ENCODE measurements at places on chromosomes 1 and 21.

GRCh38 chr21:37509802-37510393 is 143.3 kb downstream of the DYRK1A start:
- DNase-seq = no peak

DNA sequence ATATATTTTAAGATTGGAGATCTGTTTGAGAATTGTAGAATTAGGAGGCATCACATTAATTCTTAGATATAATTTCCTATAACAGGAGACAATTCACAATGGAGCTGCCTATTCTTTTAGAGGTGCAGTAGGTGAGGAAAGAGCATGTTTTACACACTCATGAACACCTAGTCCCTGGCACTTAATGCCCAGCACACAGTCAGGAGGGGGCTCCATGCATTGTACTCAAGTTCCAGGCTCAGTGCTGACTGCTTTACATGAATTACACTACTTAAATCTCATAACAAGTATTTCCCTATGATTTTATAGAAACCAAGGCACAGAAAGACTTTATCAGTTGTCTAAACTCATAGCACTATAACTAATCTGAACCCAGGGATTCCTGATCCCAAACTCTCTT is 360 bp upstream of the GBP3 start:
- no peak for DNase-seq

DNA sequence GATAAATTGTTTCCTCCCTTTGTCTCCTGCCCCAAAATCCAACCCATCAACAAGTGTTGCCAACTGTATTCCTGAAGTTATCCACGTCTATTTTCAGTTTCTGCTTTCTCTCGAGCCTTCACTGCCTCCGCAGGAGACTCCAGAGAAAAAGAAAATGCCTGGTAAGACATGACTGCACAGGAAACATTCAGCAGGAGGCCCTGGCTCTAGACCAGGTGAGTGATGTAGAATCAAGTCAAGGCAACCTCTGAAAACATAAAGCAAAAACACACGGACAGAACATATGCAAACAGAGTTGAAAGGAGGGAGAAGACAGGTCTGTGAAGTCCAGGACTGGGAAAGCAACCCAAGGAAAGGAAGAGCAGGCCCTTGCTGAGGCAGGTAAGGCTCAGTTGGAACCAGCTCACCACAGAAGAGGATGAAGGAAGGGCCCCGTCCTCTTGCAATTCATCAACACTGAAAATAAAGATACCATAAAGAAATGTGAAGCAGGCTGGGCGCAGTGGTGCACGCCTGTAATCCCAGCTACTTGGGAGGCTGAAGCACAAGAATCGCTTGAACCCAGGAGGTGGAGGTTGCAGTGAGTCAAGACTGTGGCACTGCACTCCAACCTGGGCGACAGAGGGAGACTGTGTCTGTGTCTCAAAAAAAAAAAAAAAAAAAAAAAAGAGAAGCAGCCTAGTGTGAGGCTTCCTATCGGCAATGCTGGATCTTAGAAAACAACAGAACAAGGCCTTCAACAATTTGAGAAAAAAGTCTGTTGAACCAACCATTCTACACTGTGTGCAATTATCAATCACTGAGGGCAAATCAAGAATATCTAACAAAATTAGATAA is 8.8 kb downstream of the NOL9 start:
- no peak for DNase-seq

DNA sequence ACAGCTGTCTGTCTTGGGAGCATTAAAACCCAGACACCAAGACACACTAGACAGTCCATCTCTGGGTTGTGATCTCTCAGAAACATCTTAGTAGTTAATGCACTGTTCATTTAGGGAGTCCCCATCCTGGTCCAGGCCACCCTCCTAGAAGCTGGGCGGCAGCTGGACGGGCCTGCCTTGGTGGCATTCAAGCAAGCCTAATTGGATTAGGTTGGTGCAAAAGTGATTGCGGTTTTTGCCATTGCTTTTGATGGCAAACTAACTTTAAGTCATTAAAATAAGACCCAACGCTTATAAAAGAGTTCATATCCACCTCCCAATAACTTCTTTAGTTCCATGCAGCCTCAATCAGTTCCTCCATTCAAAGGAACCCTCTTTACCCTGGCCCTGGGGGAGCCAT is 21.7 kb downstream of the ATP5PO start:
- no peak for DNase-seq

DNA sequence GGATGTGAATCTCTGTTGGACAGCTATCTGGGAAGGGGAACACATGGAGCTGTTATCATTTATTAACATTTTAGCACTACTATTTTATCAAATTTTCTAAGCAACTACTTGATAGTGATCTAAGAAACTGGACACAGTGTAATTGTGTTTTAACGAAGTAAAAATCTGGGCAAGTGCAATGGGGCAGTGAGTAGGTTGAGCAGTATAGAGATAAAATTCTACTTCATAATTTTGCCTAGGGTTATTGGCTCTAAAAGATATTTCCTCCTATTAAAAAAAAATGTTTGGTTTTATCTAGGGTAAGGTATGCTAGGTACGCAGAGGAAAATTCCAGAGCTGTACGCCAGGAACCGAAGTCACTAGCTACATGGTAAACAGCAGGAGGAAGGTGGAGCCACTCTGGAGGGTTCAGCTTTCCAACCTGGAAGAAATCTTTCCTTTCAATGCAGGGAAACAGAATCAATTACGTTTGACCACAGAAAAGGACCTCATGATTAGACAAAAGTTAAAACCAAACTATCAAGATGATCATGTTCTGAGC is 43.3 kb downstream of the BCAR3 start:
- no peak for DNase-seq

- DNase-seq = no peak
These were observed 37.5 kb upstream of the KCTD3 start for GRCh38 chr1:215529571-215529970.

- DNase-seq = no peak
These were observed 650.8 kb downstream of the PLPP3 start for GRCh38 chr1:55928576-55928975.

GRCh38 chr1:15124362-15125100 is 29.0 kb upstream of the TMEM51 start:
- DNase-seq = no peak

GRCh38 chr1:22886211-22886610 is 86.5 kb downstream of the LACTBL1 start:
- no peak for DNase-seq

DNA sequence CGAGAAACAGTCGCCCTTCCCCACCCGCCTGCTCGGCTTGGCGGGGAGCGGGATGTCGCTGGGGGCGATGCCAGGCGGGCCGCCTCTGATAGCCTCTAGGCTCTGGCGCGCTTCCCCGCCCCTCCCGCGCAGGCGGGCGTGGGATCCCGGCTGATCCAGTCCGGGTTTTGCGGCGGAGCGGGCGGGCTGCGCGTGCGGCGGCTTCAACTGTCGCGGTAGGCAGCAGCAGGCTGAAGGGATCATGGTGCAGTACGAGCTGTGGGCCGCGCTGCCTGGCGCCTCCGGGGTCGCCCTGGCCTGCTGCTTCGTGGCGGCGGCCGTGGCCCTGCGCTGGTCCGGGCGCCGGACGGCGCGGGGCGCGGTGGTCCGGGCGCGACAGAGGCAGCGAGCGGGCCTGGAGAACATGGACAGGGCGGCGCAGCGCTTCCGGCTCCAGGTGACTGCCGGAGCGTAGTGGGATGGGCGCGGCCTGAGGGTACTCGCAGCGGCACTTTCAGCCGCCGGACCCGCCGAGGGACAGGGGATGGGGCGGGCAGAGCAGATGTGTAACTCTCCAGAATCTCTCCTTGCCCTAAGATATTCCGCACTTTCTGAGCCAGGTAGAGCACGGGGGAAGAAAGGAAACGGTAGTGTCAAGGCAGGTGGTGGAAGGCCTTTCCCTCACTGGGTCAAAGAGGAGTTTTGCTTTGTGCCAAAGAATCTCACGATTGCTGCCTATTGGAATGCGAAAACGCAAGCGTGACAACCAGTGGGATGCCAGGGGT is at the start of gene FAAH:
Gene FAAH (plus strand): TSS at position 210 of the 764 bp plus-strand sequence. CDS start 32 bp downstream, at position 242.
- peak; percentile 51 for DNase-seq

GRCh38 chr1:43205671-43206070 is 33.5 kb downstream of the CFAP57 start:
- DNase-seq = no peak

DNA sequence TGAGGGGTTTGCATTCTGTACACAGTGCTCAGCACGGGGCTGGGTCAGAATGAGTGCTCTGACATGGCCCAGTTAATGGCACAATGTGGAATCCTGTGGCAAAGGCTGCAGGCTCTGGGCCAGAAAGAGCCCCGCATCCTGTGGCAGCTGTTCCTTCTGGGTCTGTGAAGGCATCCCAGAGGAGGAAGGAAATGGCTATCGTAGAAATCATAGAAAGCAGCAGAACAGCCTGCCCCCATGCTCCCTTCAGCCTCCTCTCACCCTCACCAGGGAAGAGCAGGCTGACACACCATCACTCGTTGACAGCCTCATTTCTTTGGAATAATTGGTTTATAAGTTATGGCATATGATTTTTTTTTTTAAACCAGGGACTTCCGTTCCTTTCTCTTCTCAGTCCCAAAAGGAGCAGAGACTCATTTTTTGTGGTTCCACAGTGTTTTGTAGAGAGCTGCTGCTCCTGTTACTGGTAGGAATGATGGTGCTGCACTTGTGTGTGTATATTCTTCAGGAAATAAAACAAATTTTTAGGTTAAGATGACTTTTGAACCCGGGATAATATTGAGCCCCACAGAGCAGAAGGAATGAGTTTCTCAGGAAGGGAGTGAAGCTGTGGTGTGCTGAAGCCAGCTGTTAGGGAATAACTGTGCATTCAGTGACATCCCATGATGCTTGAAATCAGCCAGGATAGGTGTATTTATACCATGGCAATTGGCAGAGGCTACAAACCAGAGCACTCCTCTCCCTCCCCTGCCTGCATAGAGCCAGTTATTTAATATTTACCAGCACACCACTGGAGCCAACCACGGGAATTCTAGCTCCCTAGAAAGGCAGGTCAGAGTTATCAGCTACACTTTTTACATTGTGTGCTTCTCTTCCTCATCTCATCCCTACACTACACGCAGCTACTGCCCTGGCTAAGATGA is 32.0 kb downstream of the PLXNA2 start:
- no peak for DNase-seq

DNA sequence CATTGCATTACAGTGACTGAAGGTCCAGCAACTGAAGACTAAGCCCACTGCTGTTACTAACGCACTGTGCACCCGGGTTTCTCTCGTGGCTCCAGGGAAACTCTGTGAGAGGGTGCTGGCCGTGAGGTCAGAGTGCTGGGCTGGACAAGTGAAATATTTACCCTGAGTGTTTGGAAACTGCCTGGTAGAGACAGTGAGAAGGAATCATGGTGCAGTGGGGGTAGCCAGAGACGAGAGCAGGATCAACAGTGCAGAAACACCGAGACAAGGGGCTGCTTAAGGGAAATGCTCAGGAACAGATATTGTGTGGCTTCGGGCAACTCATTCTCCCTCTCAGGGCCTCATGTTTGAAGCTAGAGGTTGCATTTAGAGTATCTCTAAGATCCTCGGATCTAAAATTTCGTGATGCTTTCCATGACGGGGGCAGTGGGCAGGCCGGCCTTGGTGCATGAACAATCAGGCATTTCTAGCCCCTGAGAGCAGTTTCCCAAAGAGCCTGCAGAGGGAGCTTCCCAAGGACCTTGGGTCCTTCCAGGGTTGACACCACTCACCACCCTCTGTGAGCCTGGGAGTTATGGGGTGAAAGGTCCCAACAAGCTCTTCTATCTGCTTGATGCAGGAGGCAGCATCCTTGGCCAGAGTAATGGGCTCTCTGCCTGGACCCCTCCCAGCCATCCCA is 9.7 kb downstream of the CD2 start:
- peak; percentile 81 for DNase-seq

DNA sequence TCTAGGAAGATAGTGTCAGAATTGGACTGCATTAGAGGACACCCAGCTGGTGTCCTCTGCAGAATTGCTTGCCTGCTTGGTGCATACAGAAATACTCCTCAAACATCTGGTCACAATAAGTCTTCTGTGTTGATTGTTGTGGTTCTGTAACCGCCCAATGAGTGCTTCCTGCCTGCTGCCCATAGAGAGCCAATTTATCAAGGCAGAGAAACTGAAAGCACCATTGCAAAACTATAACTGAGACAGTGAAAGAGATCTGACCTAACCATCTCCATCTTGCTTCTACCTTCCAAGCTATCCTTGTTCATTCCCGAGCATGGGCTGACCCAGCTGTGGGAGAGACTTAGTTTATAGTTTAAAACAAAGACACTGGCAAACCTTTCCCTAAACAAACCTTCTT is 462.4 kb upstream of the RGS18 start:
- no peak for DNase-seq

GRCh38 chr1:8712413-8713231 is 104.8 kb downstream of the RERE start:
- DNase-seq = no peak

GRCh38 chr1:20322081-20322824 is 31.6 kb downstream of the VWA5B1 start:
- DNase-seq = peak; percentile 30

DNA sequence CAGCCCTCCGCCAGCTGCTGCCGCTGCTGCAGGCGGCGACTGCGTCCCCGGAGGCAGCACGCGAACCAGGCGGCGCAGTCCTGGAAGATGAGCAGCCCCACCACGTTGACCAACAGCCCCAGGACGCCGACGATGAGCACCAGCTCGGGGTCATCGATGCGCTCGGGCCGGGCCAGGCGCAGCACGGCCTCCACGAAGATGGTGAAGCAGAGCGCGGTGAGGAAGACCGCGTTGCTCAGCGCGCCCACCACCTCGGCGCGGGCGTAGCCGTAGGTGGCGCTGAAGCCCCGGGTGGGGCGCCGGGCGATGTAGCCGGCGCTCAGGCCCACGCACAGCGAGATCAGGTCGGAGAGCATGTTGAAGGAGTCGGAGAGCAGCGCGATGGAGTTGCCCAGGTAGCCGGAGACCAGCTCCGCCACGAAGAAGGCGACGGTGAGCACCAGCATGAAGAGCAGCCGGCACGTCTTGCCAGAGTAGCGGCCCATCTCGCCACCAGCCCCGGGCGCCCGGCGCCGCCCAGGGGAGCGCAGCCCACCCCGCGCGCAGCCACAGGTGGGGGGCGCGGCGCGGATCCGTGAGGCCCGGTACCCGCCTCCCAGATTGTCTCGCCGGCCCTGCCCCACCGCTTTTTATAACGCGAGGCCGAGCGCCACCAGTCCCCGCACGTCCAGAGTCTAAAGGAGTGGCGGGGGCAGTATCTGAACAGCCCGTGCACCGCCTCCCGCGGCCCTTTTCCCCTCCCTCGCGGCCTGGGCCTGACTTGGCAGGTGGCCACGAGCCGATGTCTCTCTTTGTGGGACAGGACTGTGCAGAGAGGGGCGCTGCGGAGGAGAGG is at the start of gene SLC30A10:
Gene SLC30A10 (minus strand): TSS at position 602 of the 835 bp plus-strand sequence. CDS start 117 bp downstream, at position 485.
- peak; percentile 22 for DNase-seq

GRCh38 chr1:223059526-223059925 is 83.5 kb downstream of the TLR5 start:
- no peak for DNase-seq

- DNase-seq = no peak
These were observed 349.7 kb downstream of the RWDD3 start for GRCh38 chr1:95583661-95584210.

GRCh38 chr1:198741744-198742143 is 102.9 kb downstream of the PTPRC start:
- no peak for DNase-seq

DNA sequence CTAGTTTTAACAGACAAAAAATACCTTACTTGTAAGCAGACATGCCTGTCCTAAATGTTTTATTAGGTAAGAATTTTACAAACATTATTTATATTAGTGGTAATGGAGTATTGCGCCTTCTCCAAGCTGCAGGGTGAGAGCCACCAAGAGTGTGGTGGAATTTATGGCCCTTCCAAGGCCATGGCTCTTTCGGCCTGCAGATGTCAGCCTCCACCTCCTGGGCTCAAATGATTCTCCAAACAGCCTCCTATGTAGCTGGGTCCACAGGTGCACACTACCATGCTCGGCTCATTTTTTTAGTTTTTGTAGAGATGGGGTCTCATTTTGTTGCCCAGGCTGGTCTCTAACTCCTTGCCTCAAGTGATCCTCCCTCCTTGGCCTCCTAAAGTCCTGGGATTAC is 56.3 kb downstream of the ITGB3BP start:
- DNase-seq = no peak

- DNase-seq = no peak
These were observed 24.6 kb upstream of the B3GALT2 start for GRCh38 chr1:193210996-193211395.

Data from activated T-cell treated with anti-CD3 and anti-CD28 coated beads, Interleukin-2, amount 50 U/mL, for 48 hours (primary cell).